ENCODE measurements at places on chromosomes 7 and 10.

DNA sequence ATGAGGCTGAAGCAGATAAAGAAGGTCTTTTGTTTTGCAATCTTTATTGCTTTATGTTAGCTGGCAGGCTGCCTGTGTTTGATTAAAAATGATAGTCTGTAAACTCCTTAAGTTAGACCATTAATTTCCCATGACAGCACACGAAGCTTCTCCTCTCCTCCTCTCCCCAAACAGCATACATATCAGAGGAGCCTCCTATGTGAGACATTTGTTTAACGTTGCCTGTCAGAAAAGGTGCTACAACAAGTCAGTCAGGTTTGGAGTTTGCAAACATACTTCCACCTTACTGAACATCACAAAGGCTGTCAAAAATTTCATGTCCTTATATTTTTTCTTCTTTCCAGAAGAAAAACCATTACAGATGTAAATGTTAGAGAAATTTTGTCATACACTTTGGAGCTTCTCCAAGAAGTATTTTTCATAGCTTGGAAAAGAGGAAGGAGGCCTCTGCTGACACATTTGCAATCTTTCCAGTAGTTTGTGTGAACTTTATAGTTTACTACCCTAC lies 393.1 kb downstream of the EXOC4 start:
- DNase-seq = no peak

- no peak for DNase-seq
Observed at GRCh38 chr7:46015107-46015868, 94.2 kb upstream of the IGFBP3 start.

GRCh38 chr7:28961972-28962371 lies 3.8 kb upstream of the TRIL start:
- no peak for DNase-seq

DNA sequence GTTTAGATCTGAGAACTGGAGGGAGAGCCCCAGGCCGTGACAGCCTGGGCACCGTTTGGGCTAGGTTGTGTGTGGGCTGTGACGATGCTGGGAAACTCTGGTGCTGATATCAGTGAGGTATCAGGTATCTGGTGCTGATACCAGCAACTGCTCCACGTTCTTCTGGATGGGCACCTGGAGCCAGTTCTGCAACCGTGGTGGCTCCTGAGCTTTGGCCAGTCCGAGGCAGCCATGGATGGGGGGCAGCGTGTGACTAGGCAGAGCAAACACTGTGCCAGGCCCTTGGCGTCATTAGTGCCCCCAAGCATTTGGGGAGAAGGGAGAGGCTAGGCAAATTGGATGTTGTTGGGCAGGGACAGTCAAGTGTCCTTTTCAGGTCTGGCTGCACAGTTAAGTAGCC lies 57.9 kb downstream of the ZNF467 start:
- no peak for DNase-seq
